Muscle of back (tissue), 13 donors: ENCODE measurements at places on chromosomes 7 and 10.

GRCh38 chr7:21041666-21042065, 255.0 kb upstream of the SP8 start:
- no peak for DNase-seq

- DNase-seq, result no peak
Observed at GRCh38 chr10:12269056-12269455, 73.1 kb downstream of the CDC123 start.

DNA sequence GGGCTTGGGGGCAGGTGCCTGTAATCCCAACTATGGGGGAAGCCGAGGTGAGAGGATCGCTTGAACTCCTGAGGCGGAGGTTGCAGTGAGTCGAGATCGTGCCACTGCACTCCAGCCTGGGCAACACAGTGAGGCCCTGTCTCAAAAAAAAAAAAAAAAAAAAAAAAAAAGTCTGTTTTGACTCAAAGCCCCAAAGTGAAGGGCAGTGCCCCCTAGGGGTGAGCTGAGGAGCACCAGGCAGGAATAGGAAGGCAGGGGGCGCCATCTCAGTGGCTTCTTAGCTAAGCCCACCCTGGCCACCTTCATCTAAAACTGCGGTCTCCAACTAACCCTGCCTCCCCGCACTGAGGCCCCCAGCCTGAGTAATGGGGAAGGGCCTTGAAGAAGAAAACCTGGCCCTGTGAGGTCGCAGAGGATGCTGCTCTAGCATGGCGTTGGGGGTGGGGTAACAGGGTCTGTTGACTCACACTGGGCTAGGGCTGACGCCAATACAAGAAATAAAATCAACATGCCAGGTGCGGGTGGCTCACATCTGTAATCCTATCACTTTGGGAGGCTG, 9.8 kb downstream of the PODXL start:
- DNase-seq, result no peak

GRCh38 chr10:1047937-1048336, 982 bp downstream of the IDI1 start:
- DNase-seq, result no peak

DNA sequence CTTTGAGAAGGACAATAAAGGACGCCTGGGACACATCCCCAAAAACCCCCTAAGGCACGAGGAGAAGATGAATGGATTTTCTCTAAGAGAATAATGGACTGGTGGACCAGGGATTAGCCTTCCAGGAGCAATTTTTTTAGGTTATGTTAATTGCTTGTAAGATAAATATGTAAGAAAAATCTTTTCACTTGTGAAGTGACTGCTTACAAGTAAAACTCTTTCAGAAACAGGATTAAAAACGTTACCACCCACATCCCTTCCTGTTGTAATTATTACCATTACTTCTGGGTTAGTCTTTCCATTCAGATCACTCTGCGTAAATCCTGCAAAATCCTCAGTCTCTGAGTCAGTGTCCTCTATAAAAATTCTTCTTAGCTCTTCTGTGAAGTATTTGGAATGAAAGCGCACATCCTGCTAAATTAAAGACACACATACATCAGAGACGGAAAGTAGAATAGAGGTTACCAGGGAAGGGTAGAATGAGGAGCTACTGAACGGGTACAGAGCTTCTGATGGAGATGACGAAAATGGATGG, 34.3 kb downstream of the CDCA7L start:
- no peak for DNase-seq

GRCh38 chr7:46713868-46714596, 793.0 kb upstream of the IGFBP3 start:
- no peak for DNase-seq

- no peak for DNase-seq
Observed at GRCh38 chr7:115096262-115096661, 174.4 kb downstream of the MDFIC start.

DNA sequence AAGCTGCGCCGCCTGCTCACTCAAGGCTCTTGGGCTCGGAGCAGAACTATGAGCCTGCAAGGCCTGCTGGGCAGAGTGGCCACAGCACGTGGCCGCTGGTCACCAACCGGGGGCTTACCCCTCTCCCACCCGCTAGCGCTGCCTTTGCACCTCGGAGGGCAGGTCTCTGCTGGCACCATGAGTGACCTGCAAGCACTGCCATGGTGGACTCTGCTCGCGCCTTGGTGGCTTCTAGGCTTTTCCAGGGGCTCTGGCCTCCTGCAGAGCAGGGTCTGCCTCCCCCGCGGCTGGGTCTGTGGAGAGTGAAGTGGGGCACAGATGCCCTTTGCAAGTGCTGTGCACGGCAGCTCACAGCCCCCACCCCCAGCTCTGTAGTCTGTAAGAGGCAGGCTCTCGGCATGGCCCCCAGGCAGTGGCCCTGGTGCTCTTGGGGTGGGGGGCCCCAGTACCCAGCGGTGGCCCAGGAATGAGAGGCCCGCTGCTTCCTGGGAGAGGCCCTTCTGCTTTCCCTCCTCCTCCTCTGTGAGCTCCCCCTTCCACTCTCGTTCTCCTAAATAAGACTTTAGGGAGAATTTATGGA, 119.6 kb downstream of the INPP5A start:
- no peak for DNase-seq

DNA sequence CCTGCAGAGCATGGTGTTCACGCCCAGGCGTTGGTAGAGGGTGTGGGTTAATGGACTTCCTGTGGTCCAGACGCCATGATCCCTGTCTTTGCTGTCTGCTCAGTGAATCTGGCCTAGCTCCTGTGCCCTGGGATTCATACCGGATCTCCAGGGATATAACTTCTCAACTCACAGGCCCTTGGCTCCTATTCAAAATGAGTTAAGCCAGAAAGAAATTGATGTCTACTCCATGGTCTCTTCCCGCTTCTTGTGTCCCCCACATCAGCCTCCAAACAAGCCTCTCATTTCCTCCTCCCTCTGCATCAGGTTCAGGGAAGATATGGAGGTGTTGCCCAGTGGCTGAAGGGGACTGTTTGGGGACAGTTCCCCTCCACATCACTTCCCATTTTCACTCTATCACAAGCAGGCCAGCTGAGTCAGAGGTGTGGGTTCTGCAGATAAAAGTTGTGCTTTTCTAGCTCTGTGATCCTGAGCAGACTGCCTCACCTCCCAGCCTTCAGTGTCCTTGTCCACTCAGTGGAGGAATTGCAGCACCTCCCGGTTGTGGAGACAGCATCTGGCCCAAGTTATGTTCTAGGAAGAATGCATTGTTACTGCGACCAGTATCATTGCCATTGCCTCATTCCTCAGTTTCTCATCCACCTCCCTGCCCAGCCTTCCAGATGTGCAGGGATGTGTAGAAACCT, 22.5 kb downstream of the AKR1E2 start:
- no peak for DNase-seq

DNA sequence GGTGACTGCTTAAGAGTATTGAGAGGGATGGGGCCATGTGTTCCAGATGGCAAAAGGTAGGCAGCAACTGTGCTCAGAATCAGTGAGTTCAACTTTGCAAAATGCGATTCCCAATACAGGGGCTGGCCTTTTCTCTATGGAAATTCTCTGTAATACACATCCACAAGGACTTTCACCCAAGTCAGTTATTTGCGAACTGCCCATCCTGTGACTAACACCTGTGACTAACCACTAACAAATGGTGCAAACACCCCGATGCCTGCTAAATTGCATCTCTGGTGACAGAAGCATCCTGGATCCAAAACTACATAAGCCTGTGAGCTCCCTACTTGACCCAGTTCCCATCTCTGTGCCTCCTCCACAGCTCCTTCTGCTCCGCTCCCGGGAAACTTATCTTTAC, 9.0 kb upstream of the CUZD1 start:
- no peak for DNase-seq

GRCh38 chr7:85407391-85407790, 220.5 kb upstream of the SEMA3D start:
- no peak for DNase-seq

DNA sequence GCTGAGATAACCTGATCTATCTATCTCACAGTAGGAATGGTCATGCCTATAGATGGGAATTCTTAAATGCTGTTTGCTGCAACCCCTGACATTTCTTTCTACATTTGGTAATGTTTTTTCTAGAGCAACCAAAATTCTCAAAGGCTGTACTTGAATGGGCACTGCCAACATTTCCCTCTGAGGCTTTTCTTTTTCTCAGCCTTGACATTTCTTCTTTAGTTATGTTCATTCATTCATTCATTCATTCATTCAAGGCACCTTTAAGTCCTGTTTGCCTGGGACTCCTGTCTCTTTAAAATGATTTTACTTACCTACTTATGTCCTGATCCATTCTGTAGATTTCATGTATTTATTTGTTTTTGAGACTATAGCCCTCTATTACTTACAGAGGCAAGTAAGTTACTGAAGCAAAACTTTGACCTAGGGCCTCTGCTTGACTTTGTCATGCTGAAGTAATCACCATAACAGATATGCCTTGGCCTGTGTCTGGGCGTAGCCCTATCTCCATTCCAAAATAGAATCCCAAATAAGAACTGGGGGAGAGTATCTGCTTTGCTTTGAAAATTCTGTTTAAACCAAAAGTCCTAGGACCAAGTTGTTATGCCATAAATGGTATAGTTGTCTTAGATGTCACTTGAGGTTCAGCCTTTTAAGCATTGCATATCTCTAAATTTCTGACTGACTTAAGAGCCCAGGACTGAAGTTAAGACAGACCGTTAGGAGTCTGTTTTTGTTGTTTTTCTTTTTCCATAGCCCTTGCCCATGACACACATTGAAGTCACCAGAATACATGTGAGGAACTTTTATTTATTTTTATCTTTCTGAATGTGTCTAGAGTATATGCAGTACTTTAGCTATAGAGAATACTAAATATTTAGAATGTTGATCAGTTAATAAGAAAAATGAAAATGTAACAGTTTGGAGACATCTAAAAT, 59.2 kb downstream of the AKAP9 start:
- no peak for DNase-seq

GRCh38 chr10:124292911-124293615, 125.7 kb downstream of the OAT start:
- DNase-seq, result no peak

- no peak for DNase-seq
Observed at GRCh38 chr7:132609222-132609621, 33.0 kb upstream of the PLXNA4 start.

GRCh38 chr7:21616091-21616490, 73.3 kb downstream of the DNAH11 start:
- DNase-seq, result no peak

- DNase-seq, result no peak
Observed at GRCh38 chr10:48843198-48843597, 96.4 kb downstream of the LRRC18 start.

GRCh38 chr7:88540012-88540411, 219.5 kb upstream of the ZNF804B start:
- DNase-seq, result no peak

GRCh38 chr10:124235232-124235631, 141.8 kb upstream of the CHST15 start:
- no peak for DNase-seq

DNA sequence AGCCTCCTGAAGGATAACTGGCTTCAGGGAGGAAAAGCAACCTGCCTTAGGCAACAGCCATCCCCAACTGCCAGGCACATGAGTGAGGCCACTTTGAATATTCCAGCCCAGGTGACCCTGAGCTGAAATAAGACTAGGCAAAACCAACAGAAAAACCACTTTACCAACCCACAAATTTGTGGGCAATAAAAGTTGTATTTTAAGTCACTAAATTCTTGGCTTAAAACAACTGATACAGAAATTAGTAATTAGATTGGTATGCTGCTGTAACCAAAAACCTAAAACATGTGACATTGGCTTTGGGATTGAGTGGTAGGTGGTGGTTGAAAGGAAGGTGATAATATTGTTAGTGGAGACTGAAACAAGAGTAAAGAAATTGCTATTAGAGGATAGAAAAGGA, 39.9 kb downstream of the ABCB4 start:
- DNase-seq, result no peak

- DNase-seq, result no peak
Observed at GRCh38 chr10:69503001-69503895, 52.0 kb downstream of the TSPAN15 start.

DNA sequence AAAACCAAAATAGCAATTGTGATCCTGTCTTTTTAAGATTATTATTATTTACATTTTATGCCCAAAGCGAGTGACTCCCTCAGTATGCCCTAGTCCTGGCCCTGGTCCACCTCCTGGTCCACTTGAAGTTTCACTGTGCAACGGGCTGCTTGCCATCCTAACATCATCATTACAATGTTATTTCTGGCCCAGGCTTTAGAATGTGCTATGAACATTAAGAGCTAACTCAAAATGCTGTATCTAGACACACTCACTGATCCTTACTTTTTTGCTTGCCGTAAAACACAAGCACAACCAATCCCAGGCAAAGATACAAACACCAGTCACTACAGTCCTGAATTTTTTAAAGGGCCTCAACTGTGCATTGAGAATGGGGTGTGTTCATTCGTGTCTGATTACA, 38.4 kb downstream of the RHOBTB1 start:
- no peak for DNase-seq

DNA sequence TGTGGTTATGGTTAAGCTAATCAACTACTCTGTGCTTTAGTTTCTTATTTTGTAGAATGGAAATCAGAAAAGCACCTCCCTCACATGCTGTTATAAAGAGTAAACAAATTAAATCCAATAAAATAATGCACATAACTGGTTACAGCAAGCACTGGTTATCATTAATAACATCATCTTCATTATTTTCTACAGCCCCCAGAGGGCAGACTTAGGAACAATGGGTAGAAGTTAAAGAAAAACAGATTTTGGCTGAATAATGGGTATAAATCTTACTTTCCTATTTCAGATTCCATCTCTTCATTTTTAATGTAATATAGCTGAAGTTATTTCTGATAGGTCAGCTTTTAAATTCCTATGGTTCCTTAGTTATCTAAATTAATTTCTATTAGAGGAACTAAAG, 126.5 kb downstream of the DOCK4 start:
- no peak for DNase-seq

DNA sequence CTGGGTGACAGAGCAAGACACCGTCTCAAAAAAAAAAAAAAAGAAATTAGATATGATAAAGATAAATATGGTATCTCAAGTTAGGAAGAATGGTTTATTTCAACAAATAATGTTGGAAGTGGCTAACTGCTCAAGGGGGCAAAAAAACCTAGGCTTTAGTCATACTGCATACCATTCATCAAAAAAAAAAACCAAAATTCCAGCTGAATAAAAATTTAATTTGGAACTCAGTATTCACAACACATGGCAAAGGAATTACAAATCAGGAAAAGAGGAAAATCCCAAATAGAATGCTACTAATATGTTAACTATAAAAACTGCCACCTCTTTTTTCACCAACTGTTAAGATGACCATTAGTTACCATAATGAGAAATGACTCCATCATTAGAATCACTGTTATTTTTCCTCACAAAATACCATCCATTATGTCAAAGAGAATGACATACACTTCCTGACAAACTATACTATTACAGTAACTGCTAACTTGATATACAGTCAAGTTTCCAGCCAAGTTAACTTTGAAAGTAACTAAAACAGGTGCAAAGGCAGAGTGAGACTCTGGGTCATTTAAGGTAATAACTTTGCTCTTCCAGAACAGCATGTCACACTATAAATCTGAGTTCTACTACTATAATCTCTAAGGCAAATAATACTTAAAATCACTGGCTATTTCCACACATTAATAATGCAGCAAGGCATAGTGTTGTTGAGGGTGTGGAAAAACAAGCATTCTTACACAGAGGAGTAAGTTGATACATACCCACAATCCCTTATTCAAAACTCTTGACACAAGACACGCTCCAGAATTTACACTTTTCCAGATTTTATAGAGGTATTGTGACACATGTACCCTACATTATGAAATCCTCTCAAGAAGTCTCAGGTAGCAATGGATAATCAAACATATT, 10.2 kb downstream of the KBTBD2 start:
- no peak for DNase-seq
